ENCODE measurements at places on chromosomes 7 and 10.

GRCh38 chr10:48470893-48471805 is 133.7 kb downstream of the ARHGAP22 start:
- DNase-seq = no peak

DNA sequence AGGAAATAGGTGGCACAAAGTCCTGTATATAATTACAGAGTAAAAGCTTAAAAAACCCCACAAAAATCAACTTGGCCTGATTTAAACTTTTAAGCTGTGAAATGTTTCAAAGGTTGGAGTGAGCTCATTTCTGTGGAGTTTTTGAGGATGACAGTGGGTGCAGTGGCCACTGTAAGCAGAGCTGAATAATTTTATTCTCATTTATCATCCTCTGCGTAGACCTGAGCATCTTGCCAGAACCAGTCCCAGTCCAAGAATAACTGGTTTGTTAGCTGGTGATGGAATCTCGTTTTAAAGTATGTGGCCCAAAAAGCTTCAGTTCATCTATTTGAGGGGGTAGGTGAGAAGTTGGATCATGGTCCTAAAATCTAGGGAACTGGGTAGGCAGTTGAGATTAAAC is 4.4 kb downstream of the BMPER start:
- no peak for DNase-seq

GRCh38 chr7:2269991-2270460 is 28.0 kb downstream of the NUDT1 start:
- no peak for DNase-seq

- DNase-seq = no peak
These were observed 720 bp downstream of the SNCG start for GRCh38 chr10:86958901-86959736.

GRCh38 chr7:110940756-110941155 is 150.2 kb upstream of the LRRN3 start:
- no peak for DNase-seq

DNA sequence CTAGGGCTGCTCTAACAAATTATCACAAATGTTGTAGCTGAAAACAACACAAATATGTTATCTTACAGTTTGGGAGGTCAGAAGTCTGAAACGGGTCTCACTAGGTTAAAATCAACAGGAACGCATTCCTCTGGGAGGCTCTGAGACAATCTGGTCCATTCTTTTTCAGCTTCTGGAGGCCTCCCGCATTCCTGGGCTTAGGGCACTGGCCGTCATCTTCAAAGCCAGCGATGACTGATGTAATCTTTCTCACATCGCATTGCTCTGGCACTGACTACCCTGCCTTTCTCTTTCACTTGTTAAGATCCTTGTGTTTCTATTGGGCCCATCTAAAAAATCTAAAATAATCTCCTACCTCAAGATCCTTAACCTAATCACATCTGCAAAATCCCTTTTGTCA is 1071.5 kb upstream of the C7orf33 start:
- DNase-seq = no peak

DNA sequence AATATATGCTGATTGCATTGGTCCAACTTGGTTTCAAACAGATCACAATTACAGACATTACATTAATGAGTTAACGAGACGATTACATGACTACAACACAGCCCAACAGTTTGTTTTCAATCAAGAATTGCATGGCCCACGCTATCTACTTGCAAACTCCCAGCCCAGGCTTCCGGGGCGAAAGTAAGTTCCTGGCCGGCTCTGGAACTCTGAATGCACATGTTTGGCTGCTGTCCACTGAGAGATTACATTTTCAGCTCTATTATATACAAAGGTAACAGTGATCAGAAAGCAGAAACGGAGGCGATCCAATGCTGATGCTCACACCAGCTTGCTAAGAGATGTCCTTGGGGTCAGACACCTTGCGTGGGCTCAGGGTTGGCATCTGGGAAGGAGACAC is 206.3 kb downstream of the FANK1 start:
- DNase-seq = no peak

- DNase-seq = no peak
These were observed at the start of gene GRB10 for GRCh38 chr7:50782375-50783208. TSS of gene GRB10 (minus strand) at chr7:50782896. CDS start at chr7:50732322, 50,574 bp downstream.
